ENCODE measurements at places on chromosomes 6 and 20. TPM values are rescaled to one million over a fixed set of nuclear protein-coding genes. Genes with fewer than 3 reads are reported as not detected.

GTSF1L gene
- not detected for total RNA-seq

DBNDD2 gene
- total RNA-seq = 13.1 TPM

AGPAT4 gene
- 173 TPM for total RNA-seq

SGK2 gene
- total RNA-seq = 3.1 TPM

SYCP2 gene
- total RNA-seq = 5.3 TPM

LINC00237 gene
- 2.8 TPM for total RNA-seq

RIMS1 gene
- 242 TPM for total RNA-seq

BTNL2 gene
- not detected for total RNA-seq

NOL4L gene
- total RNA-seq = 30.4 TPM

ROS1 gene
- total RNA-seq = not detected

C6orf15 gene
- total RNA-seq = not detected

GCNT2 gene
- 26.3 TPM for total RNA-seq

DSP gene
- 2.5 TPM for total RNA-seq

ASXL1 gene
- total RNA-seq = 136 TPM

FGD2 gene
- 2.2 TPM for total RNA-seq

GFRAL gene
- total RNA-seq = not detected

OVOL2 gene
- 0.94 TPM for total RNA-seq
